ENCODE measurements at places on chromosomes 1 and 21.

- no peaks in the 10 kb centered on the region for H3K27me3 ChIP-seq
- no peak overlapping the region for H3K4me3 ChIP-seq
- no peaks in the 10 kb centered on the region for H3K4me1 ChIP-seq
- H3K36me3 ChIP-seq, result no peaks in the 10 kb centered on the region
- no peak overlapping the region for H3K27ac ChIP-seq
These were observed 402.0 kb downstream of the PTPRU start for GRCh38 chr1:29638281-29638680.

DNA sequence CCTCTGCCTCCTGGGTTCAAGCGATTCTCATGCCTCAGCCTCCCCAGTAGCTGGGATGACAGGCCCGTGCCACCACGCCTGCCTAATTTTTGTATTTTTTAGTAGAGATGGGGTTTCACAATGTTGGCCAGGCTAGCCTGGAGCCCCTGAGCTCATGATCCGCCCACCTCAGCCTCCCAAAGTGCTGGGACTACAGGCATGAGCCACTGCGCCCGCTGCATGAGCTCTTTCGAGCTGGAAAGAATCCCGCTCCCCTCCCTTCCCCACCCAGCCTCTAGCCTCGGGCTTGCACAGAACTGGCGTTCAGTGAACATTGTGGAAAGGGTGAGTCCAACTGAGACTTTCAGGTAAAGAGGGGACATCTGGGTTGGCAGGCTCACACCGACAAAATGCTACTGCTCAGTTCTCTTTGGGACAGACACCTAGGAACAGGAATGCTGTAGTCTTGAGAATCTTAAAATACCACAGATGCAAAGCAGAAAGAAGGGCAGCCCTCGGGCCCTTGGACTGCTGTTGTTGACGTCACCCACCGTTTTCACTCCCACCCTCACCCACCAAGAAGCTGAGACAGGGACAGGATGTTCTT, 9.7 kb upstream of the GNG4 start:
- H3K27ac ChIP-seq, result no peak overlapping the region
- no peaks in the 10 kb centered on the region for H3K27me3 ChIP-seq
- H3K4me1 ChIP-seq, result peaks cover 9% of the 10 kb centered on the region
- DNase-seq, result no peak
- H3K36me3 ChIP-seq, result no peaks in the 10 kb centered on the region
- H3K4me3 ChIP-seq, result no peak overlapping the region

- DNase-seq, result no peak
- no peak overlapping the region for H3K27ac ChIP-seq
- H3K4me3 ChIP-seq, result no peak overlapping the region
- peaks cover 7% of the 10 kb centered on the region for H3K4me1 ChIP-seq
- peaks cover 25% of the 10 kb centered on the region for H3K36me3 ChIP-seq
These were observed 25.3 kb downstream of the TP53BP2 start for GRCh38 chr1:223820515-223820858.

- H3K36me3 ChIP-seq, result no peaks in the 10 kb centered on the region
- DNase-seq, result no peak
- no peaks in the 10 kb centered on the region for H3K27me3 ChIP-seq
- H3K4me3 ChIP-seq, result no peak overlapping the region
These were observed 65.5 kb downstream of the EPHB2 start for GRCh38 chr1:22776035-22776613.

DNA sequence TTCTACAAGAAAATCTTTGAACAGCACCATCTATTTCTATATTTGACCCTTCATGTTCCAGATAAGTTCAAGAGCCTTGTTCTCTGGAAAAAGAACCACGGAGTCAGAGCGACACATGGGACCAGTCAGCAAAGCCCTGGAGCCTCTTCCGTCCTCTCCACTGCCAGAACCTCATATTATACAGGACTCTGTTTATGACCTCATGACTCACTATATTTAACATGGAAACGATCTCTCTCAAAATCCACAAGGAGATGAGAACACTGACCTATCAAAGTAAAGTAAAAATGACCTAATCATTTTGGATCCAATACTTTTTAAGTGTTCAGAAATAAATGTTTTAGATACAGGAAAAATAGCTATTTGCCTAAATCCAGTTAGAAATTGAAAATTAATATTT, 124.6 kb upstream of the KRTAP19-8 start:
- H3K36me3 ChIP-seq, result no peaks in the 10 kb centered on the region
- peaks cover 7% of the 10 kb centered on the region for H3K4me1 ChIP-seq
- H3K27ac ChIP-seq, result no peak overlapping the region
- H3K4me3 ChIP-seq, result no peak overlapping the region
- H3K27me3 ChIP-seq, result no peaks in the 10 kb centered on the region

DNA sequence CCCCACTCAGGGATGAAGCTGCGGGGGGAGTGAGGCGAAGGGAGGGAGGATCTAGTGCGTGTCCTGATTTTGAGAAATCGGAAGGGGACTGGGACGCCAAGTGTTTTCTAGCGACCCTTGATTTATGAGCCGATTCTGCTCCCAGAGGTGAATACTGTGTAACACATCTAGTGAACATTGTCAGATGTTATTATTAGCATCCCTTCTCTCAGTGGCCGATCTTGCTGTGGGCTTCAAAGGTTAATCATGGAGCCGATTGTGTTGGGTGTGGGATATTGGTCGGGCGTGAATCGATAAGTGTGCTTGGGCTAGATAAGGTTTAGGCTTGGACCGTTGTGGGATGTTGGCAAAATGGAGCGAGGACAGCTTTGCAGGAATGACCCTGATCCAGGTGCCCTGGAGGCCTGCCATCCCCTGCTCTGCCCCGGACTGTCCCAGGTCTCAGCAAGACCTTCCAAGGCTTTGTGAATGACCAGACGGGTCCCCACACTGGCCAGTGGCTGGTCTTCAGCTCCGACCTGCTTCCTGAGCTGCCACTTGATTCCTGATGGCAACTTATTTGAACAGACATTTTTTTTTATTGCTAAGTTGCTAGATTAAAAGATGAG, 2.2 kb downstream of the AJAP1 start:
- H3K27ac ChIP-seq, result no peak overlapping the region
- H3K4me3 ChIP-seq, result peak overlapping the region; percentile 66
- peaks cover 28% of the 10 kb centered on the region for H3K27me3 ChIP-seq

GRCh38 chr1:36829066-36829465, 205.2 kb downstream of the GRIK3 start:
- peaks cover 12% of the 10 kb centered on the region for H3K4me1 ChIP-seq
- H3K27ac ChIP-seq, result no peak overlapping the region
- no peak overlapping the region for H3K4me3 ChIP-seq
- H3K27me3 ChIP-seq, result no peaks in the 10 kb centered on the region
- no peak for DNase-seq

Measured in H1 (cell line).